ENCODE measurements at places on chromosomes 6 and 20.

DNA sequence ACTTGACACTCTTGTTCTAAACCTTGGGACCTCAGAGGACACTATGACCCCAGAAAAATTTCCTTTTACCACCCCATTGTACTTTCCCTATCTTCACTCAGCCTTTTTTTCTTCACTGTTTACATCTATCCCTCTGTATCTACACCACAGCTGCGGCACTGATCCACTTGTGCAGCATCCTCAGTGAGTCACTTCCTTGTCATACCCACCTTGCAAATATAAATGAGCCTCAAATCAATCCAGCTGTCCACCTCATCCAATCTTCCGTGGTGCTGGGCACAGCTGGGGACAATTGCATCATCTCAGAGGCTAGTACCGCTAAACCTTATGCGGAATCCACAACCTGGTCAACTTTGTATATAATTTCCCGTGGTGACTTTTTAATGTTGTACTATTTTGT lies 710.5 kb downstream of the QKI start:
- no peak for DNase-seq

- no peak for DNase-seq
Measured at GRCh38 chr6:39040080-39040673, 8.4 kb upstream of the GLP1R start.

GRCh38 chr20:58808271-58809046 lies 42.2 kb downstream of the GNAS-AS1 start:
- no peak for DNase-seq

DNA sequence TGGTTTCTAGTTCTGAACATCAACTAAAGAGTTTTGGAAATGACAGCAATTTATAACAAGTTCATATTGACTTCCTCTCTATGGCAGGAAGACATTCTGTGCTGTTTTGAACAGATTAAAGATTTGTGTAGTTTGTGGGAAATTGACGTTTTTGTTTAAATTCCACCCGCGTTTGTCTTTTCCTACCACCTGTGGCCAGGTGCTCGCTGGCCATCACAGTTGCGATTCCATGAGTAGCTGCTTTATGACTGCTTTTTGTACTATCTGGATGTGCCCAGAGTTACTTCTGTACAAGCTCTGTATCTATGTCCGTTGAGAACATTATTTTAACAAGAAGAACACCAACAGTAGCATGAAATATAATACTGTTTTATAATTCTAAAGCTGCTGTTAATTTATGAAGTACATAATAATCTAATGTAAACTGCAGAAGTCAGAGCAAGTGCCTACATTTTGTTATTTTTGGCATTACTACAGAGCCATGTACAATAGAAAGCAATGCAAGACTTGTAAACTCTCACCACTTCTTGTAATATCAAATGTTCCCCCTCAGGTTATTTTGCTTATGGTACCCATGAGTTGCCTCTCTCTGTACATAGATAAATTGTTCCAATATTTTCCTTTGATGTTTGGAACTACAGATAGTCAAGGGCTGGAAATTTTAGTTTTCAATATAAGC lies 33.5 kb downstream of the ZBTB2 start:
- no peak for DNase-seq

DNA sequence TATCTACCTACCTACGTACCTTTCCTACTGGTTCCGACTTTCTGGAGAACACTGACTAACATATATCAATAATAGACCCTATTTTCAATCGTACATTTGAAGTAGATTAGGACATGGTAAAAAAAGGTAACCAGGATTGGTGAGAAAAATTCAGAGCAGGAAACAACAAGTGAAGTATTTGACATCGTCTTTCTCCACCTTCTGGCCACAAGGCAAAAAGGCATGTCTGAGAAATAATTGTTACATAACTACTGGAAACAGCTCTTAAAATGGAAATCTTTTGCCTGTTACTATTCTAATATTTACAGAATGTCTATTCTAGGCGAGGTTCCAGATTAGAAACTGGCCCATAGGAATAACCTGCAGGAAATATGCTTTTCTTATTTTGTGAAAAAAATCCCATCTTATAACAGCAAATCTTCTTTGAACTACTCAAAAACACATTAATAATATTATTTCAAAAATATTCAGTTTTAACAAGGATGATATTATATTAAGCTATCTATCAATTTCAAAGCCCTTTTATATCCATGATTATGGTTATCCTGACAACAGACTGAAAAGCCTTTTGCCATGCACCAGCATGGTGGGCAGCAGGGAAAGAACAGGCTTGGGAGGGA lies 80.8 kb downstream of the RCAN2 start:
- peak; percentile 51 for DNase-seq

DNA sequence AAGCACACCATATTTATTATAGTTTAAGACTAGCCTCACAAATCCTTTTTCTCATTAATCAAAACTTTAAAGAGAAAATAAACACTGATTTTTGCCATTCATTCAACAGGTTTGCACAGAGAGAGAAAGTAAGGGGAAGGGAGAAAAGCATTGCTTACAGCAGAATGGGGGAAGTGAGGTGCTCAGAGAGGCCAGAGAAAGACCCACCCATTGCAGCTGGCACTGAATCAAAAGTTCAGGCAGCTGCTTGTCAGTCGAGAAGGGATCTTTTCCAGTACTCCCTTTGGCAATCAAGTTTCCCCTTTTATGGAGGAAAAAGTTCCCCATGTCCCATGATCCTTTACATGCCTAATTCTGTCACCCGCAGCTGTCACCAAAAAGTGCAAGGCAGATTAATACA lies 8.0 kb upstream of the CRISP2 start:
- no peak for DNase-seq
